ELF-1 (cell line): ENCODE measurements at places on chromosomes 2 and 18.

- DNase-seq = no peak
These were observed 4.7 kb downstream of the MGAT4A start for GRCh38 chr2:98726205-98726604.

- DNase-seq = no peak
These were observed 21.6 kb upstream of the KIF5C start for GRCh38 chr2:148853458-148853857.

GRCh38 chr18:79466591-79466990 is 70.9 kb downstream of the NFATC1 start:
- DNase-seq = no peak

GRCh38 chr2:64906853-64907536 is 82.2 kb upstream of the SLC1A4 start:
- no peak for DNase-seq

DNA sequence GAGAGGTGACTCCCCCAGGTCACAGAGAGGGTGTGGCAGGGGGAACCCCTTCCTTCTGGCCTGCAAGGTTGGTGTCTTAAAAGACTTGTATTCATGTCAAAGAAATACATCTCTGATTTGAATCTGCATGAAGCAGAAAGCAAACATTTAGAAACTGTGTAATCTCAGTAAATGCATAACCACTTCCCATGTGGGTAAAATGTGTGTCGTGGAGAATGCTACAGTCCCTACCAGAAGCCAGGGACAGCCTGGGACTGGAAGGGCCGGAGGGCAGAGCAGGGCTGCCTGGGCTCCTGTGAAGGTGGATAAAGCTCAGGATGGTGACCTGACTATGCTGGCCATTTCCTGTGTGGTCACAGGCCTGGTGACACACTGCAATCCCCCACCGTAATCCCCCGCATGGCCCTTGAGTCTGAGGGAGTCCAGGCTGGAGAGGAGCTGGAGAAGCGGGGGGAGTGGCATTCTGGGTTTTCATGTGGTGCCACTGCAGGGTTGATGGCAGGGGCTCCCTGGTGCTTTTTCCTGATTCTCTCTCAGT is 102.2 kb downstream of the LRRC30 start:
- no peak for DNase-seq

- DNase-seq = no peak
These were observed 42.4 kb upstream of the MTIF2 start for GRCh38 chr2:55311444-55311870.

GRCh38 chr18:62070302-62070701 is 116.6 kb downstream of the PIGN start:
- no peak for DNase-seq

DNA sequence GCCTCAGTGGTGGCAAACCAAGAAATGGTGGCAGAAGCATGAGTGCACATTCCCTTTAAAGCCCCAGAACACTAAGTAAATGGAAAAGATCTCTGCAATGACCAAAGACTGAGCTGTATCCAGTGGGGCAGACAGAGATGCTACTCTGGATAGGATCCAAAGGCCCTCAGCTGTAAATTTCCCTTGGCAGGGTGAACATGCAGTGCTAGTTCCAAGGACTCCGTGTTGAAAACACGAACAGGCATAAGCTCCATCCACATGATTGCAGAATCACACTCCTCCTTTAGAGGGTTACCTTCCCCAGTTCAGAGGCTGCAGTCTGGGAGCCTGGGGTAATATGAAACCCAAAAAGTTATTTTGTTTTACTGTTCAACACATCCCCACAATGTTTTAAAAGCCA is 98.6 kb upstream of the KLF7 start:
- no peak for DNase-seq

DNA sequence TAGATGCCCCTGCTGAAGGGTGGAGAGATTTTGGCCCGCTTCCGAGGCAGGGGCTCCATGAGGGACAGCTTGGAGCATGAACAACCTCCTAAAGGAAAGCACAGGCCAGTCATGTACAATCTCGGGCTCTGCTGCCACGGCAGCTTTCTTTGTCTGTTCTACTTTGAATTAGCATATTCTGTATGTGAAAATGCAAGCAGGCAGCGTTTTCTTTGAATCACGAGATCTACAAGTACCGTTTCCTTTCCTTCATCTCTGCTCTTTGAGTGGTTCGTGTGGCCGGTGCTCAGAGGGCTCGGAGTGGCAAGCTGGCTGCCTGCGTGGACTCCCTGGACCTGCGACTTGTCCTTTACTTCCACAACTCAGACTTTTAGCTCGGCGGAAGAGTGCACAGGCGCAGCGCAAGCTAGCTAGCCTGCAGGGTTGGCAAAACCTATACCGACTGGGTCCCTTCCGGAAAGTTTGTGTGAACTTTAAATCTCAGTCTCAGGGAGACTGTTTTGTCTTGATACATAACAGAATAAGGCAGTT is 6.9 kb downstream of the TWIST2 start:
- no peak for DNase-seq

DNA sequence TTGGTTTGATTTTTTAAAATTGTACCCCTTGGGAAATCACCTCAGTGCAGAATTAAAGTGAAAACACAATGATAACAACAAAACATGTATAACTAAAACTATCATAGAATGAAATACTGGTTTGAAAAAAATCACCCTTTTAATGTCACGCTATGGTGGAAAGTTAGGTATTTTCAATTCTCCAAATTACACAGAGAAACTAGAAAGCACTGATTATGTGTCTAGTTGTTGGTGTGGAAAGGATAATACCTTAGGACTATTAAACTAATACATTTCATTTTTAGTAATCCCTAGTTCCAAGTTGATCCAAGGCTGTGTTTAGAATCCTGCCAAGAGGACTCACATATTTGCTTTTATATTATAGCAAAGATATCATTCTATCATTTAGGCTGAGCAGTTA is 71.2 kb downstream of the NUP35 start:
- DNase-seq = no peak

GRCh38 chr2:88709181-88709631 is 17.7 kb downstream of the RPIA start:
- no peak for DNase-seq

- no peak for DNase-seq
These were observed 44.3 kb upstream of the TGIF1 start for GRCh38 chr18:3405713-3406112.

DNA sequence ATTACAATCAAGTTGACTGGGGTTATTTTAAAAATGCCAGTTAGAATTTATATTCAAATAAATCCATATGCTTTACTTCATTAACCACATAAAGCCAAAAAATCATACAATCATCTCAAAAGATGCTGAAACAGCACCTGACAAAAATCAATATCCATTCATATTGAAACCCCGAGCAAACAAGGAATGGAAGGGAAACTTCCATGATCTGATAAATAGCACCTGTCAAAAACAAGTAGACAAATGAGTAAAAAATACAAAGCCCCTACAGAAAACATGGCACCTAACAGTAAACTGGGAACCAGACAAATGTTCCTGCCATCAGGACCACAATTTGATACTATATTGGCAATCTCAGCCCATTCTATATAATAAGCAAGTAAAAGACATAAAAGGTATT is 227.5 kb downstream of the HDAC4 start:
- no peak for DNase-seq

DNA sequence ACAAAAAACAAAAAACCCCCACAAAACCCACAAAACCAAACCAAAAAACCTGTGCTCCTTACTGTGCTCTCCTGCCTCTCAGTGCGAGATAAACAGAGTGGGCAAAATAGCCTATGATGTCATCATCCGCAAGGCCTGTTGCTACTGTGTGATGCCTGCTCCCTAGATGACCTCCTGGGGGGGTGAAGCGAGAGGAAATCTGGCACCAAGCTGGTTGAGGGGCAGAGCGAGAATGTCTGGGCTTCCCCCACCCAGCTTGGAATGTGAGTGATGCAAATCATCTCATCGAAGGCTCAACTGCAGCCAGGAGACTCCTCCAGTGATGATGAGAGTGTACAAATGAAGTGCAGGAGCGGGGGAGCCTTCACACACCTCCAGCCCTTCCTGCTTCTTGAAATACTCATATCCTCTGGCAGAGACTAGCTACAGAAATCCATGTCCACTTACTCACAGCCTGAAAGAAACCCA is 57.7 kb upstream of the MAP4K3 start:
- peak; percentile 79 for DNase-seq

DNA sequence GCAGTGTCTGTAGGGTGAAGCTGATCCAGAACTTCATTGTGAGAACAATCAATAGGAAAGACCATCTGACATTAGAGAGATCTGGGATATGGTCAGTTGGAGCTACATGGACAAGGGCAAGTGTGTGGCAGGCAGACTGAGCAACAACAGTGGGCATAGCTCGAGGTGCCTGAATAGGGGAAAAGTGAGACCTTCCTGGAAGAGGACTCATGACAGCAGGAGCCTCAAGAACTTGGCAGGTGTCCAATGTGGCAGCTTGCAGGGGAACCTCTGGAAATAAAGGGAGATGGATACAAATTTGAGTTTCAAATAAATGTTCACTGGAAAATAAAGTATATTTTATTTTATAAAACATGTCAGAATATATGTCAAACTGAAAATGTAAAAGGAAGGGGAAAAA is 117.9 kb downstream of the TANC1 start:
- DNase-seq = no peak

- no peak for DNase-seq
These were observed 143.5 kb downstream of the PKP4 start for GRCh38 chr2:158600155-158600802.

DNA sequence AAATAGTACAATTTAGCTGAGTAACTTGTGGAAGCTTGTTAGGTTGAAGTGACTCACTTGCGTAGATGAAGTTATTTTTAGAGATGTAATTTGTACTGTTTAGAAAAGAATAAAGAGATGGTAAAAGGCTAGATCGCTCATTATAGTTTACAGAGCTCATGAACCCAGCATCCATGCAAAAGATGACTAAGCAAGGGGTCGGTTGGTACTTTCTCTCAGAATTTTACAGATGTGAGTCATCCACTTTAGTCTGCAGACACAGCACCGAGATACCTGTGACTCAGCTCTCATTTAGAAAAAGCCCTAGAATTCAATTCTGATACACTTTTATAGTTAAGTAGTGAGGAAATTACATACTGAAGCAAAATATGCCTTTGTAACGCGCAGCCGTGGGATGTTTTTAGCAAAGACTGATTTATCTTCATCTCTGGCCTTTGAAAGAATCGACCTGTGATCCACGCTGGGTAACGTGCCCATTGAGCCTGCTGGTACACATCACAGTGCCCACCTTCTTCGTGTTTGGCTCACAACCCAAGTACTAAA is 116.5 kb upstream of the FOSL2 start:
- peak; percentile 16 for DNase-seq

GRCh38 chr2:40374543-40375240 is 77.2 kb downstream of the SLC8A1 start:
- no peak for DNase-seq

- DNase-seq = no peak
These were observed 281.8 kb downstream of the NCKAP5 start for GRCh38 chr2:133286326-133286922.

DNA sequence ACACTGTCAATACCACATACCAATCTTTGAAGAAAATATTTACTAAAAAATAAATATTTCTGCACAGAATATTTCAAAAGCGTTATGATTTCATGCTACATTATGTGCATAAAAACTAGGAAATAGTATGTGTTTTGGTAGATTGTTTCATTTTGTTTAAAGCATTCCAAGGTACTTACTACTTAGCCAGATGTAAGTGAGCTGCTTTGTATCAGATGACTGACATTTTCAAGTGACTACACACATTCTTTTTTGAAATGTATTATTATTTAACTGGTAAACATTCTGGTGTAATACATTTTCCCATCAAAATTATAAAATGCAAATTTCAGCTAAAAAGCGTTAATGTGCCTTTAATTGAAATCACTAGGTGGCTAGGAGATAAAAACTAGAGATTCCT is 21.5 kb downstream of the GCA start:
- no peak for DNase-seq

- DNase-seq = no peak
These were observed 61.9 kb downstream of the RRM2 start for GRCh38 chr2:10184421-10184820.

DNA sequence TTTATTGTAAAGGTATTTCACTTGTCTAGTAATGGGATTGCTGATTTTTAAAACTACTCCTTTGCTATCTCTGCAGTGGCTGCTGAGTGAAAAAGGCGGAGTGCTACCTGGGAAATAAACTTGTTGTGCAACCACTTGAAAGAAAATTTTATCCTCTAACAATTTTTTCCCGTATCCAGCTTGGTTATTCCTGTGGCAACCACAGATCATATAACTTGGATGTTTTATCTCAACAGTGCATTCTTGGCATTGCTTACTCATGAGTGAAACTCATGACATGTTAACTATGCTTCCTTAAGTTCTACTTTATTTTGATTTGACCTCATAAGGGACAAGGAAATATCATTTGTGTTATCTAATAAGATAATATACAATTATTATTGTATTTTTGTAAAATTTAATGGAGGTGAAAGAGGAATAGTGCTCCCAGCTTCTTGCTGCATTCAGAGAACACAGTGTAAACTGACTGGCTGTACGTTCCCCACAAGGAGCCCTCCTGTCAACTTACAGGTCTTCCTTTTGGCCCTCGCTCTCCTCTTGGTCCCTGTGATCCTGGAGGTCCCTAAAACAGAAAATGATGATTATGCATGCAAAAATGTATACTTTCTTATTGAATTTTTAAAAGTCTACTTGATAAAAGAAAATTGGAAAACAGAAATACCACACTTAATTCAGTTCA is 82.7 kb downstream of the COL5A2 start:
- DNase-seq = no peak

DNA sequence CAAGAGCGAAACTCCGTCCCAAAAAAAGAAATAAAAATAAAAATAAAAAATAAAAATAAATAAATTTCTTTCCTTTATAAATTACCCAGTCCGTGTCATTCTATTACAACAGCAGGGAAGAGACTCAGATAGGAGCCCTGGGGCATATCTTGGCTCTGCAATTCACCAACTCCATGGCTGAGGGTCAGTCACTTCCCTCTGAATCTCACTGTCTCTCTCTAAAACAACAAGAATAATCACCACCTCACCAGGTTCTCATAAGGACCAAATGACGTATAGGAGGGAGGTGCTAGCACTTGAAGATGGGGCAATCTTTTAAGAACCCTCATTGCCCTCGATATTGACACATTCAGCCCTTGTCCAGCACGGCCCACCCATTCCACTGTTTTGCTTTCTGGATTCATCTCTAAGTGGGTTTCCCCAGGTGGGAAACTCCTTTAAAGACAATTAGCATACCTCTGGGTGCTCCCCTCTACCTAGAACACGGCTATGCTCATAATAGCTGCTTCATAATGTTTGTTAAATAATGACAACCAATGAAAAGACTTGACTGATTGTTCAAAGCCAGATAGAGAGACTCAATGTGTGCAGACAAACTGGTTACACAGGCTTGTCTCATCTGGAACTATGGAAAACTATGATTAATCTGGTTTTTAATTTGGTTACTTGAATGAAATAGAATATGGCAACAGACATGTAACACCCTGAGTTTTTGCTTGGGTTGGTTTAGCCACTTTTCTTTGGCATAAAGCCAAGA is 15.1 kb downstream of the MYCN start:
- no peak for DNase-seq

DNA sequence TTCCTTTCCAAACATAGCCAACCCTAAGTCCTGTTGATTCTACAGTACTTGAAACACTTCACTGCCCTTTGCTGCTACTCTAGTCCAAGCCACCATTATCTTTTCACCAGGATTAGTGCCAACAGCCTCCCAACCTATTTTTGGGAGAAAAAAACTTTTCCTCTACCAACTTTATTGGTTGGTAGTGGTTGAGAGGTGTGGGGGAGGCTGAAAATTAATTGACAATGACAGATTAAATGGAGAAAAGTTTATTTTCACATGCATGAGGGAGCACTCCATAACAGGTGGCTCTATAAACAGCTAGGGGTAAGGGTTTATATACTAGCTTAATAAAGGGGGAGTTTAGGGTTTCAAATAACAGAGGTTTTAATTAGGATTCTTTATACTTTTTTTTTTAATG is 37.8 kb upstream of the ITPRID2 start:
- DNase-seq = no peak
